ENCODE measurements at places on chromosomes 1 and 21.
A peak's percentile ranks its signal among the peaks of the same experiment; 100 is the strongest.

- no peak for DNase-seq
Measured at GRCh38 chr1:239233626-239234025, 152.7 kb upstream of the CHRM3 start.

DNA sequence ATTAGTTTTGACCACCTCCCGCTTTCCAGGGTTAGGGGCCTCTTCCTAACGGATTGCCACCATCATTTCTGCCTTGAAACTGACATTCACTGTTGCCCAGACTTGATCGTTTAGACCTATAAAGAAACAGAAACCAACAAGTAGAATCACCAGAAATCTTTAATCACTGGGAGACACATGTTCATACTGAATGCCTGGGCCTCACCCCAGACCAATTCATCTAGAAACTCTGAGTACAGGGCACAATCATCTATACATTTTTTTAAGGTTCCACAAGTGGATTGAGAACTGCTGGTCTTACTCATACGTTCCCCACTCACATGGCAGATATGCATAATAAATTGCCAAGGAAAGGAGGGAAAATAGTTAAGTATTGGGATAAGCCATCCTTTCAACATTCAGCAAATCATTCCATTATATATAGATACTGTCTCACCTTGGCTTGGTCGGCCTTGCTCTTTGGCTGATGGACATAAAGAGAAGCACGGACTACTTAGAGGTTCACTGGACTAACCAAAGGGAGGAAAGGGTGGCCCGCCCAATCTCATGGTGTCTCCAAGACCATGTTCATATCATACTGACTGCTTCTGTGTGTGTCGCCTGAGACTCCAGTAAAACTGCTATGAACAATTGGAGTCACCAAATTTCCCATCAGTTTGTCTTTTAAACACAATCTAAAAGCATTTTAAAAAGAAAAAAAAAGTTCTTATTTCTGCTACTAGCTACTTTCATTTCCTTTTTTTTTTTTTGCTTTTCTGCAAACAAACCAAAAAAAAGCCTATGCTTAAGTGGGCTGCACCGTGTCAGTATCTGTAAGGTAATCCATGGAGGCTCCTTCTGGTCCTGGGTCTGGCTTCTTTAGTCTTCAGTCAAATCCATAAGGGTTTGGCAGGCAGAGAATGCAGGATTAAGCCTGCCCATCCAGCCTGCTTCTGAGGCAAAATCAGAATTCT is 9.4 kb upstream of the TARBP1 start:
- DNase-seq = no peak

DNA sequence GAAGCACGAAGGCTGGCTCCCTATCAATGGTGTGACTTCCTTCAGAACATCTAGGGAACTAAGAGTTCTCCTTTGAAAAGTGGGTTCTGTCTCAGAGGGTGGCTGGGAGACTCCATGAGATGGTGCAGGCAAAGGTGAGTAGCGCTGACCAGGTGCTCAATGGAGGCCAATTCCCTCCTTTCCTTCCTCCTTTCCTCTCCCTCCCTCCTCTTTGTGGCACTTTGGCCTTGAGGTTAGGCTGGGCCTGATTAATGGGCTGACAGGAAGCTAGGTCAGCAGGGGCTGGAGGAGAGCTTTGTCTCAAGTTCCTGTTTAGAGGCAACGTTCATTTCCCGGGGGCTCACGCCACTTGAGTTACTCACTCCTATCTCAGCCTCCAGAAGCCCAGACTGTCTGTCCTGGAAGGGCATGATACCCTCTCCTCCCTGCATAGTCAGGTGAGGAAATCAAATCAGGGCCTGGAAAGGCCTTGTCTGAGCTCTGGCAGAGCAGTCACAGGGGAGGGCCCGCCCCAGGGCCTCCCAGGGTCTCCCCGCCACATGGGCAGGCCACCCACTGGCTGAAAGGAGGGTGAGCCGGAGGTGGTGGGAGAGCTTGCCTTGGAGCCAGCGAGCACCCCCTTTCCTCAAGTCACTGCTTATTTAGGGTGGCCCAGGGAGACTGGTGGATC is 58.4 kb upstream of the SSBP3 start:
- DNase-seq = no peak

DNA sequence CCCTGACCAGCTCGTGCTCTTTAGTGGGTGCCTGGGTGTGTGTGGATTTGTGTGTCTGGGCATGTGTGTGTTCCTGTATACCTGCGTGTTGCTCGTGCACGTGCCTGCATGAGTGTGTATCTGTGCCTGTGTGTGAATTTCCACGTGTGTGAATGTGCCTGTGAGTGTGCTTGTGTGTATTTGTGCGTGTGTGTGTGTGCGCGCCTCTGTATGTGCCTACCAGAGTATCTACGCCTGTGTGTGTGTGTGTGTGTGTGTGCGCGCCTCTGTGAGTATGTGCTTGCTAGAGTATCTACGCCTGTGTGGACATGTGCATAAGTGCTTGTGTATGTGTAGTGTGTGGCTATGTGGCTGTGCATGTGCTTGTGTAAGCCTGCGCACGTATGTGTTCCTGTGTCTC is 691 bp upstream of the SELENBP1 start:
- no peak for DNase-seq

DNA sequence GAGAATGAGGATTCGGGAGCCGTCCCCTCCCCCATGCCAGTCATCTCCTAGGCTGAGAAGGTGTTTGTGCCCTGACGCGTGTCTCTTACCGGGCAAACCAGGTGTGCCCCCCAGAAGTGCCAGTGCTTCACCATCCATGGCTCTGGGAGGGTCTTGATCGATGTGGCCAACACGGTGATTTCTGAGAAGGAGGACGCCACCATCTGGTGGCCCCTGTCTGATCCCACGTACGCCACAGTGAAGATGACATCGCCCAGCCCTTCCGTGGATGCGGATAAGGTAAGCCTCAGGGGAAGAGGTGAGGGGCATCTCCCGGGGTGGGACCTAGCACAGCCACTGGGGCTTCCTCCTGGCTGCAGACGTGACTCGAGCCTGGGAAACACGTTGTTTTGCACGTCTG is 959 bp downstream of the PADI6 start:
- no peak for DNase-seq

GRCh38 chr1:23169727-23170335 is 1.2 kb upstream of the LUZP1 start:
- DNase-seq = peak; percentile 83

DNA sequence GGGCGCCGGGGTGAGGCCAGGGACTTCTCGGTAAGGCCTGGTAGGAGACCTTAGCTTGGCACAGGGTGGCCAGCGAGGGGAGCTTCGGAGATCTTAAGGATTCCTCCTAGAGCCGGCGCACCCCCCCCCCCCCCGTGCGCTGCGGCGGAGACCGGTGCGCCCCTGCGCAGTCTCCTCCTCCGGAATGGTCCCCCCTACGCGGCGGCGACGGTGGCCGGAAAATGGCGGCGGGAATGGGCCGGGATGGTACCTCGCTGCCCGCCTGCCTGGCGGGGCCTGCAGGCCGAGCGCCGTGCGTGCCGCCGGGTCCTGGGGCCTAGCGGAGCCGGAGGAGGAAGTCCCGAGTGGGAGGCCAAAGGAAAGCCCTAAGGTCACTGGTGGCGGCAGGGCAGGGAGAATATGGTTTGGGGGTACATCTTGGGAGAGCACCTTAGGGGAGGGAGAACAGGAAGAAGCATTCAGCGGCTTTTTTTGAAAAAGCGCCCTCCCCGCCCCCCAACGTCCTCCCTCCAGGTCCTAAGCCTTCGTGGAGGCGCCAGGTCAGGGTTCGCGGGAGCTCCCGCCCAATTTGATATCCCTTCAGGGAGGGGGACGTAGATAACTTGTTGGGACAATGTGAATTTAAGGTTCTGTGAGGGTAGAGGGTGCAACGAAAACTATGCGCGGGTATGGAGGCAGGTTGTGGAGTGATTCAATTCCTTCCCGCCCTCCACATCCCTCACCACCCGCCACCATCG is 429 bp downstream of the SRRM1 start:
- no peak for DNase-seq

- no peak for DNase-seq
Measured at GRCh38 chr1:172468296-172468695, 24.4 kb upstream of the PIGC start.

DNA sequence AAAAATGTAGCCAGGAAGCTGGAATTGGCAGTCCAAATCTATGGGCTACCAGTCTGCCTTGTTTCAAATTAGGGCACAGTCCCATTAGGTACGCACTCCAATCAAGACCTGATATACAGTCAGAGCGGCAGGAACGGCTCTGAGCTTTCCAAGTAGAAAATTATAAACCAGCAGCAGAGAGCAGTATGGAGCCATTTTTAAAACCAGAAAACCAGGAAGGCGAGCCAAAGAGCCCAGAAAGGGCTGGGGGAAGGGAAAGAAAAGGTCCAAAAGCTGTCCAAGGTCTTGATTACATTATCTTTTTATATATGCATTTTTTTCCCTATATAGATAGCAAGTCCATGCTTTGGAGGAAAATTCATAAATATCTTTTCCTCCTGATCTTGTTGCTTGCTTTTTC is 719.0 kb downstream of the RWDD3 start:
- no peak for DNase-seq

- no peak for DNase-seq
Measured at GRCh38 chr21:40436261-40436660, 410.7 kb downstream of the DSCAM start.

GRCh38 chr1:183209533-183210158 is 23.6 kb downstream of the LAMC2 start:
- no peak for DNase-seq

DNA sequence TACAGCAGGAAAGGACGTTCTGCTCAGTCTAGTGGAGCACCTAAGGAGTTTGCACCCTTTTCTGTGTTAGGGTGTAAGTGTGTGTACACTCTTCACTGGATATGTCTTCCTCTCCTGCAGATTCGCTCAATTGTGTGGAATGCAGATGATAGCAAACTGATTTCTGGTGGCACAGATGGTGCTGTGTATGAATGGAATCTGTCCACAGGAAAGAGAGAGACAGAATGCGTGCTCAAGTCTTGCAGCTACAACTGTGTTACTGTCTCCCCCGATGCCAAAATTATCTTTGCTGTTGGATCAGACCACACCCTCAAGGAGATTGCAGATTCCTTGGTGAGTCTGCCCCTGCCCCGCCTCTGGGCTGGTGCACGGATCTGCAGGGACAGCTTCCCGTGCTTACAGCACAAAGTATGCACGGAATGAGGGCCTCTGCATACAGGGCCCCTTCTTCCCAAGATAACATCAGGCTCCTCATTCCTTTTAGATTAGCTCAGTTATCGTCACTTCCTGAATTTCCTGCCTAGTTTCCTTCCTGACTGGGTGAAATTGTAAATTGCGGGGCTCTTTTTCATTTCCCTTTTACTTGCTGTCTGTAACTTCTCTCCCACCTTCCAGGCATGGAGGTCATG is 34.6 kb downstream of the CFAP57 start:
- no peak for DNase-seq

DNA sequence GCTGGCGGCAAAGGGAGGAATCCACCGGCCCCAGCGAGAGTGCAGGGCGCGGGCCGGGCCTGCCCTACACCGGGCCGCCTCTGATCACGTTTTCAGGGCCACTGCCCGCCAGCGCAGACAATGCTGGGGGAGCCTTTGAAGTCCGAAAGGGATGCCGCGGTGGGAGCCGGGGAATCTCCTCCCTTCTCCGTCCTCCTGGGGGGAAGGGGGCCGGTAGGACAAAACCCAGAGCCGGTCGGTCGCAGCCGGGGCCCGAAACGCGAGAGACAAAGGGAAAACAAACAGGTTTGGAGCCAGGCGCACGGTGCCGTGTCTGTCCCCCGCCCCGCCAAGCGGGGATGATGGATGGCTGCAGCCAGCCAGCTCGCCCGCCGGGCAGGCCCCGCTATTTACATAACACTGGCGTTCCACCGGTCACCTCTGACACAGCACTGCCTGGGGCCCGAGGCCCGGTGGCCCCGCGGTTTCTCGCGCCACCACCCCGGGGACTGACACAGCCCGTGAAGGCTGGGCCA is 92.0 kb downstream of the CASZ1 start:
- DNase-seq = no peak

DNA sequence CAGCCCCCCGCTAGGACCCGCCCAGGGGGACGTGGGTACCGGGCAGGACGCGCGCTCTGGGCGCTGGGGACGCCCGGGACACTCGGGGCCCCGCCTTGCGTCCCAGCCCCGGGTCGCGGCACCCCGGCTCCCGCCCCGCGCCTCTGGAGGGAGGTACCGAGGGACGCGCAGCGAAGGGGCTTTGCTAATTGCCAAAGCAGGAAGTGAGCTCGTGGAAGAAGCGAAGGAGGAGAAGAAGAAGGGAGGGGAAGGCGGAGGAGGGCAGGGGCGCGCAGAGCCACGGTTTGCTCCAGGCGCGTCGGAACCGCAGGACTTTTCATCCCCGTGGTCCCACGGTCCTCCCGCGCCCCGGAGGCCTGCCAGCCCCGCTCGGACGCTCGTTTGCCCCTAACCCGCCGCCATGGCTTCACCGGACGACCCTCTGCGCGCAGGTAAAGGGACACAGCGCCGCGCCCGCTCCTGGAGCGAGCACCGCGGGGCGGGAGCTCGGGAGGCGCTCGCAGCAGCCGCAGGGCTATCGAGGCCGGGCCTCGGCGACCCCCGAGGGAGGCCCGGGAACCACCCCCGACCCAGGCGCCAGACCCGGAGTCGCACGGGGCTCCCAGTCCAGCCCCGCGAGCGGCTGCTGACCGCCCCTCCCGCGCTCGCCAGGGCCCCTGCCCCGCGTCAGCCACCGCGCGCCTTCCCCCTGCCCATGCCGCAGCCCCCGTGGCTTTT is 1.3 kb downstream of the EDARADD start:
- peak; percentile 63 for DNase-seq

- DNase-seq = no peak
Measured at GRCh38 chr1:228930479-228930957, 195.2 kb downstream of the RHOU start.

GRCh38 chr21:16086121-16086520 is 356.3 kb downstream of the USP25 start:
- no peak for DNase-seq

- no peak for DNase-seq
Measured at GRCh38 chr1:51899022-51899421, 20.5 kb upstream of the NRDC start.

DNA sequence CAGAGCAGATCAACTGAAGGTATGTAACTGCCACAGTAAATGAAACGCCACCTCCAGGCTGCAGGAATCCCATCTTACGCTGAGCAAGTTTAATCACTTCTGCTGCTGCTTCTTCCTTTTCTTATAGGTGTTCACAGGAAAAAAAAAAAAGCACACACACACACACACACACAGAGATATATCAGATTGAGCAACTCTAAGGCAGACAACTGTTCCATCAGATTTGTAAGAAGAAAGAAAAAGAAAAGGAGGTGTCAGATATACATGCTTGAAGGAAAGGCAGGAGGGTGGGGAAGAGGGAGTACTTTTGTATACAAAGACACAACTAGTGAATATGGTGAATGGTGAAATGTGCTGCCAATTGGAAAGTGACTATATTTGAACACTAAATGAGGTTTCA is 28.6 kb downstream of the DSTYK start:
- DNase-seq = no peak

Measured in suprapubic skin (tissue), 4 donors.